ENCODE measurements at places on chromosomes 4 and X. TPM values are rescaled to one million over a fixed set of nuclear protein-coding genes. Genes with fewer than 3 reads are reported as not detected.

GRCh38 chr4:78689700-78690323 lies 86.3 kb upstream of the BMP2K start:
- DNase-seq: no peak

DNA sequence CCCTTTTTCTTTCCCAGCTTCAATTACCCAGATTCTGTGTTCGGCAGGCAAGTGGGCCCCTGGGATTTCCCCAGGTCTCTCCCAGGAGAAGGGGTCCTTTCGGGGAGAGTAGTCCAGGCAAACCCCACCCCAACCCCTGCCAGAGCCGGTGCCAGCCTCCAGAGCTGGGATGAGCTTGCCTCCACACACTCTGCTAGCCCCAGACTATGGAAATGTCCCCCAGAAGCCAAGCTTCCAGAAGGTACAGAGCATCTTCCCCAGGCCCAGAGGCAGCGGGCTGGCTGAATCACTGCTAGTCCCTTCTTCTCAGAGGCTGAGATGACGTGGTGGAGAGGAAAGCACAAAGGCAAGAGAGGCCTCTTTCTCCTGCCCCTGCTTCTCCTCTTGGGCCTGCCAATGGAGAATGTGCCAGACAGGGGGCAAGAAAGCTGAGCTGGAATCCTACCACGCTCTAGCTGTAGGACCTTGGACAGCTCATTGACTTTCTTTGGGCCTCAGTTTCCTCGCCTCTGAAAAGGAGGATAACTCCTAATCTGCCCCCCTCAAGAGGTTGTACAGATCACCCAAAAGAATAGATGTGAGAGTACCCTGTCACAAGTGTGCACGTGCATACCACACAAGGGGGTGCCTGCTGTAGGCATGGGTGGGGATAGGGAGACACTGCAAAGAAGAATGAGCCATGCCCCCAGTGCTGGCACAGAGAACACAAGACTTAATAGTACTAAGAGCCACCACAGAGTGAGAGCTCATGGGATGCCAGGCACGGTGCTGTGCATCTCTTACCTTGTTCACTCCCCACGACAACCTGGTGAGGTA lies 2.1 kb downstream of the SASH3 start:
- DNase-seq: peak; percentile 71

DNA sequence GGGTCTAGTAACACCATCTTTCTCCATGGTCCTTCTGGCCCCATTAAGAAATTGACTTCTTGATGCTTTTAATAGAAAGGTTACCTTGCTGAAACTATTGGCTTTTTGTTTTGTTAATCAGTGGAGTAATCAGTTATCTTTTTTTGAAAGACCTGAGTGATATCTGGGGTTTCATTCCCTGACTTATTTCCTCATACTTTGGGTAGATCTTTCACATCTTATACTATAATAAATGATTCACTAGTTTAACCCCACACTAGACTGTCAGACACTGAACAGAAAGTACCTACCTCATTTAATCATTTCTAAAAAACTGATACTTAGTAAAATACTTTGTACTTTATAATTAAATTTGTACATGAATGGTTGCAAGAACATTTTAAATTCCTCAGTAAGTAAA lies 1021.1 kb downstream of the STIM2 start:
- DNase-seq: no peak

- no peak for DNase-seq
These were observed 50.0 kb downstream of the IGSF1 start for GRCh38 chrX:131239057-131239456.

DNA sequence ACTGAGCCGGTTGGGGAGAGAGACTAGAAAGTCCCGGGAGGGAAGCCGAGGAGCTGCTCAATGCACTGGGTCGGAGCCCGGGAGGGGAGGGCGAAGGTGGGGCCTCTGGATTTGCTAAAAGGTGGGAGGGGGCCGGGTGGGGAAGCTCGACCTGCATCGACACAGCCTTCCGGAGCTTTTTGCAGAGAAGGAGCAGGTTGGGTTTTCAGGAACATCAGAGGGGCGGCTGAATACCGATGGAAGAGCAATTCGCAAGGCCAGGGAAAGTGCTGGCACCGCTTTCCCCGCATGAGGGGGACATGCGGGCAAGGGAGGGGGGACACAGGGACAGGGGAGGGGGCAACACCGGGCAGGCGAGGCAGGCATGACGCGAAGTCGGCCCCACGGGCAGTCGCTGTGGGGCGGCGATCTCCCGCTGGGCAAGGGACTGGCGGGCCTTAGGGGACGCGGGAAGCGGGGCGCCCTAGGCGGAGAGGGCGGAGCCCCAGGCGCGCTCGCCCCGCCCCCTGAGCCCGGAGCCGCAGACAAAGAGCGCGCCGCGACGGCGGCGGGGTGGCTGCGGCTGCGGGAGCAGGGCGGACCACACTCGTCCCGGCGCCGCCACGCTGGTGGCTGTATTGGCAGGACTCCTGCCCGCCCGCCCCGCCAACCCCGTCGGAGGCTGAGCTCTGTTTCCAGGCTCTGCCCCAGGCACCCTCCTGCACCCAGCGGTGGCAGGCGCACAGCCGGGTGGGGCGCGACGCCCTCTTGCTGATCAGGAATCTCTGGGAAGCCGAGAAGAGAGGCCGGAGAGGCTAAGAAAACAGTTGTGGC lies 11.6 kb downstream of the PDZD4 start:
- DNase-seq: peak; percentile 42

GRCh38 chrX:132488180-132488705 lies 595 bp downstream of the MBNL3 start:
- peak; percentile 61 for DNase-seq

GRCh38 chr4:145609481-145610427 lies 9.4 kb upstream of the MMAA start:
- peak; percentile 86 for DNase-seq

DNA sequence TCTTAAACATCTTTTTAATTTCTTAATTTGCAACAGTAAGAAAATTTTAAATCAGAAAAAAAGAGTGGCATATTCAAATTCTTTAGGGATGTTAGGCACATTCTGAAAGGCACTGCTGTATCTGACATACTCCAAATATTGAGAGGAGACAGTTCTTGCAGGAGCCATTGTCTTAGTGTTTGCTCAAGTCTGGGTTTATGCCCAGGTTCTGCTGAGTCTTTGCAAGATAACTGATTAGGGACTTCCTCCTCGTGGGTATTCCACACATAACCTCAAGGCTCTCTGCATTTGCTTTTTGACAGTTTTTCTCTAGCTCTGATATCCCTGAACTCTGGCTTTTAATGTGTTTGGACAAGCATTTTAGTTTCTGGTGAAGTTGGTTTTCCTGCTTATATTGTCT lies 52.6 kb downstream of the RPS3A start:
- DNase-seq: no peak

DNA sequence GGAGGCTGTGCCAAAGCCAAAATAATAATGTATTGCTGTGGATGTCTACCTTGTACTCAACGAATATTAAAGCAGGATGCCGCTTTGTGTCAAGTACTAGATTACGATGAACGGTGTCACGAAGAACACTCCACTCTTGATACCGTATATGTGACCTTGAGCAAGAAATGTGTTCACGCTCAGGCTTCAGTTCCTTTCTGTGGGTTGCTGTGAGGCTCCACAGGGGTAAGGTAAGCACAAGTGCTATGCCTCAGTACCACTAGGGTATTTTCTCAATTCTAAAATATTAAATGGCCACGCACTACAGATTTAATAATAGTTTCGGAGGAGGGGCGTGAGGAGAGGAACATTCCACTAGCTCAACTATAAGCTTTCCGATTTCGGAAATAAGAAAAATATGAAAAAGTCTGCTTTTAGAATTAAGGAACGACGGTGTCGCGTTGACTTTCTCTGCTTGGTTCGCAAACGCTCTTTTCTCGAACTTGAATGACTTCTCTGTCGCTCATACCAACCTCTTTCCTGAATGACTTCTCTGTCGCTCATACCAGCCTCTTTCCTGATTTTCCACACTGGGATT lies 607 bp upstream of the SCOC start:
- peak; percentile 49 for DNase-seq

GRCh38 chr4:184474263-184475095 lies at the start of gene IRF2:
Gene IRF2, minus strand, starts transcription at chr4:184474550. Its CDS starts 45,486 bp downstream, at chr4:184429064.
- DNase-seq: peak; percentile 99

DNA sequence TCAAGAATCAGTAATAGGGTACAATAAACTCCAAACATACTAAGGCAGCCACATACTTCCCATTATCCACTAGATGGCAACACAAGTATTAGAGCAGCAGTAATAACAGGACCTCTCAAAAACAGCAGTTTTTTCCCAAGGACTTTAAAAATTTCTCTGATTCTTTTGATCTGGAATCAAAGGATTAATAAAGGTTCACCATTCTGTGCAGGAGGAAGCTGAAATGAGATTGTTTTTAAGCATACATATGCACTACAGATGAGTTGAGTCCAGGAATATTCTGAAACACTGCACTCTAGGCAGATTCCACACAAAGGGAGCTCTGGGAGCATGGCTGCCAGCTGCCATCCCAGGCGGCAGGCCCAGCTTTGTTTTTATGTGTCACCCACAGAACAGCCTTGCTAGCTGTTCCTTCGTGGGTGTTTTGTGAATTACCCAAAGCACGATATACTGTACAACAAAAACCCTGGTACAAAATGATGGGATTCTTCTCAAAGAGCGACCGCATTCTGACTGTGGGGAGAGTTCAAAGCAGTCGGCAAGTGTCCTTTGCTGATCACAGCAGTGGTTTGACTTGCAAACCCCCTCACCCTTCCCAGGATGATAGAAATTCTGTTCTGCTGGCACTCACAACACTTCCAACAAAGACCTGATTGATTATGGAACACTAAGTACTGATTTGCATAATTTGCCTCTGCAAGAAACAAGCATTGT lies 61.0 kb downstream of the STX18 start:
- DNase-seq: no peak

DNA sequence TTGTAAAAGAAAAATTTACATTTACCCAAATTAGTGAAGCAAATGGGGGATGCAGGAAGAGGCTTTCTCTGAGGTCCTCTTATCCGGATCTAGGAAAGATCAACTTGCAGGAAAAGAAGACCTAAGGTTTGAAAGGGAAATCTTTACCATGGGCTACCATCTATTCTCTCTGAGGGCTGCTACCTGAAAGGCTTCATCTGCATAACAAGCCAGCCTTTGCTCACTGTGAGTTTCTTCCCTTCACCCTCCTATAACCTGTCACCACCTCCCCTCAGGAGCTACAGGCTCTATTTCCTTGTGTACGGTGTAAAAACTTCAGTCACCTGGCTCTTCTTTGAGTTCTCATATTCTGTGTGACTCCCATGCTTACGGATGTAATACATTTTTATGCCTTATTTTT lies 118.6 kb upstream of the BEND4 start:
- DNase-seq: no peak

DNA sequence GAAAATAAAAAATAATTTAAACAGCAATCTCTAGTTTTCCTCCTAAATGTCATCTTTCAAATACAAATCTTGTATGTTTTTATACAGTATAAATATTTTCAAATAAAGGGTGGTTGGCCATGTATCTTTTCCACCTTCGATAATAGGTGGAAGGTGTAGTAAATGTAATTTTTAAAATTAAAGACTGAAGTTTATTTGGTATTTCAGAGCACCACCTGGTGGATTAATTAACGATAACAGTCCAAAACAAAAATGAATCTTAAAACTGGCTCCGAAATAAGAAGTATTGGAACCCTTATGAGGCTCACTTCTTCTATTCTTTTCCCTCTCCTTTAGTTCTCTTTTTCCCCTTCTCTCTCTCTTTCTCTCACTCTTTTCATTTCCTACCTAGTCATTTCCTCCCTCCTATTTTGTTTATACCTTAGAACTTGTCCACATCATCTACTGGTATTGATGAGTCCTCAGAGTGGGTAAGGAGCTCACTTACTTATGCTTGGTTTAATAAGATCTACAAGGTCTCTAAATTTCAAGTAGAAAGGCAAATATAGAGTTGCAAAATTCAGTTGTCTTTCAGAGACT lies 82.9 kb upstream of the EXOC1L start:
- DNase-seq: no peak

DNA sequence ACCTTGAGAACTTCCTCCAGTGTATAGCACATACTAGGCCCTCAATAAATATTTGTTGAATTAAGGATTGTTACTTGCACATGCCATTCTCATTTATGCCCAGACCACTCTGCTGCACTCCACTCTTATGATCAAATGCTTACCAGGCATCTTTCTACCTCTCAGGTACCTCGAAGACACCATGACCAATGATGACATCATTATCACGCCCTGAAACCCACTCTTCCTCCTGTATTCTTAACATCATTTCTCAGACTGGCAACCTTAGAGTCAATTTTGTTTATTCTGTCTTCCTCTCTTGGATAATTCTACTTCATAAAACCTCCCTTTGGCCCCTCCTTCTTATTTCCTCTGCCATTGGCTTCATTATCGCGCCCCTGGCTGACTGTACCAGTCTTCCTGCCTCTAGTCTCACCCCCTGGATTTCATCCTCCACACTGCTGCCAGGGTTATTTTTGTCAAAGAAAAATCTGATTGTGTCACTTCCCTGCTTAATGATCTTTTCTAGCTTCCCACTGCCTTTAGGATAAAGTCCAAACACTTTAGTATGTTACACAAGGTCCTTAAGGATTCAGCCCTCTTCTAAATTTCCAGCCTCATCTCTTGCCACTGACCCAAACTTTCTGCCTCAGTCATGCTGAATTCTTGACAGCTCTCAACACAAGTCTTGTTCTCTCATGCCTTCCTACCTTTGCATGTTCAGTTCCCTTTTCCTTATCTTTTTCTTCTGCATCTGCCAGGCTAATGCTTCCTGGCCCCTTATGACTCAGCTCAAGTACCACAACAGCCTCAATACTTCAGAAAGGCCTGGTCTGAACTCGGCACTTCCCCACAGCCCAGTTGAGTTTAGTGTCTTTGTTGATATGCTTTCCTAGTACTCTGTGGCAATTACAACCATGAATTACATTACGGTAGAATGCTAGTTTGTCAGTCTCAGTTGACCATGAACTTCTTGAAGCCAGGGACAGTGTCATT lies 45.8 kb downstream of the HDAC8 start:
- no peak for DNase-seq

DNA sequence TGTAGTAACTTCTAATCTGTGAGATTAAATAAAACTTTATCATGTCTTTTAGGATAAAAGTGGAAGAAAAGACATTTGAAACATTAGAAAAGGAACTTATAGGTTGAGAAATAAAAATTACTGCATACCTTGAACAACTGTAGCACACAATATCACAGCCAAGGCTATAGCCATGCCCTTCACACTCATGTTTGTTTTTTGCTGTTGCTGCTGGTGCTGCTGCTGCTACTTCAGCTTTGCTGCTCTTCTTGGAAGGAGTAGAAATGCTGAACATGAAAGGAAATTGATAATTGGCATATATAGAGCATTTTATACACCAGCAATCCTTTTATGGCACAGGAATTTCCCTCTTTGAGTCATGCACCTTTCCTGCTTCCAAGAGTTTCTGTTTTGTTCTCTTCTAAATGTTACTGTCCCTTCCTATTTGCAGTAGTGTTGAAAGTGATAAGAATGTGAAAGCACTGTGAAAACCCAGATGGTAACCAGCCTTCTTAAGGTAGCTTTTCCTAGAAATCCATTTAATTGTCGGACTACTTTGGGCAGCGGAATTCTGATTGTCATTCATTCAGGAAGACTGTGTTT lies at the start of gene CXCL11:
Gene CXCL11, minus strand, starts transcription at position 272 of the 582 bp plus-strand sequence. Its CDS starts 83 bp downstream, at position 189.
- DNase-seq: no peak

GRCh38 chr4:56370377-56370776 lies 16.9 kb downstream of the AASDH start:
- no peak for DNase-seq

The CFAP299 gene
- not detected for total RNA-seq

The CCDC158 gene
- total RNA-seq: not detected

The FGF13 gene
- not detected for total RNA-seq

The KIF4A gene
- total RNA-seq: 27.1 TPM

The SCLT1 gene
- total RNA-seq: 21.1 TPM

The TSPAN7 gene
- 1.8 TPM for total RNA-seq

The TMEM31 gene
- 0.31 TPM for total RNA-seq
